ENCODE measurements at places on chromosomes 3 and 15. TPM values are rescaled to one million over a fixed set of nuclear protein-coding genes. Genes with fewer than 3 reads are reported as not detected.

GOLGA6B gene
- total RNA-seq, result not detected

CADM2 gene
- not detected for total RNA-seq

SYNPR gene
- not detected for total RNA-seq

LRRC58 gene
- 30.2 TPM for total RNA-seq

SV2B gene
- under 0.01 TPM for total RNA-seq

IMPG2 gene
- 0.33 TPM for total RNA-seq

TERC gene
- total RNA-seq, result 23.9 TPM

STRA6 gene
- total RNA-seq, result 0.59 TPM

MASP1 gene
- total RNA-seq, result 1.7 TPM

OR5H1 gene
- not detected for total RNA-seq

KIF9 gene
- 3.0 TPM for total RNA-seq

RTP3 gene
- total RNA-seq, result not detected

C3orf85 gene
- total RNA-seq, result not detected

CFAP44 gene
- total RNA-seq, result 4.2 TPM

ACAD9 gene
- total RNA-seq, result 32.8 TPM

GOLGA8S gene
- 0.10 TPM for total RNA-seq

PRKCD gene
- 9.7 TPM for total RNA-seq

ANAPC13 gene
- 47.3 TPM for total RNA-seq

GREM1 gene
- total RNA-seq, result 166 TPM

CEP97 gene
- 10.8 TPM for total RNA-seq

PLCL2 gene
- 8.5 TPM for total RNA-seq

KNL1 gene
- total RNA-seq, result 2.0 TPM

COL8A1 gene
- 133 TPM for total RNA-seq

PDHB gene
- total RNA-seq, result 68.6 TPM

SENP8 gene
- 1.9 TPM for total RNA-seq

EFCC1 gene
- total RNA-seq, result not detected

CCR8 gene
- not detected for total RNA-seq

SLC22A13 gene
- total RNA-seq, result 1.2 TPM

UQCRC1 gene
- 229 TPM for total RNA-seq

ACKR4 gene
- total RNA-seq, result 24.0 TPM

TRH gene
- 0.20 TPM for total RNA-seq

THAP10 gene
- 1.7 TPM for total RNA-seq

NPAP1 gene
- total RNA-seq, result not detected

Data from smooth muscle cell of the pulmonary artery (primary cell).